Bronchial epithelial cell (primary cell): ENCODE measurements at places on chromosomes 2 and 18. TPM values are rescaled to one million over a fixed set of nuclear protein-coding genes. Genes with fewer than 3 reads are reported as not detected.

Gene TEKT4
- not detected in 2 replicates for total RNA-seq

Gene CHRNG
- not detected in 2 replicates for total RNA-seq

Gene CABYR
- total RNA-seq: 0.79 and 0.90 TPM in 2 replicates

Gene PAIP2B
- total RNA-seq: 1.3 and 5.2 TPM in 2 replicates

Gene SLC5A7
- total RNA-seq: not detected in 2 replicates

Gene ARHGAP15
- 0.13 TPM in 1 of 2 replicates, not detected in the other for total RNA-seq

Gene FOXI3
- under 0.01 TPM in 1 of 2 replicates, not detected in the other for total RNA-seq

Gene ASB3
- total RNA-seq: 10.6 and 13.4 TPM in 2 replicates

Gene MRPL44
- 25.7 and 32.9 TPM in 2 replicates for total RNA-seq

Gene POTEJ
- total RNA-seq: not detected in 2 replicates

Gene GATA6
- 2.9 and 3.1 TPM in 2 replicates for total RNA-seq

Gene DSG1
- total RNA-seq: under 0.01 and 0.64 TPM in 2 replicates

Gene MEP1B
- total RNA-seq: not detected in 2 replicates

Gene CREG2
- total RNA-seq: 0.26 and 0.38 TPM in 2 replicates

Gene LRRC30
- not detected in 2 replicates for total RNA-seq

Gene QPCT
- 6.1 and 7.6 TPM in 2 replicates for total RNA-seq

Gene C2orf66
- under 0.01 and 0.38 TPM in 2 replicates for total RNA-seq

Gene CNGA3
- total RNA-seq: under 0.01 TPM in 1 of 2 replicates, not detected in the other

Gene RNF125
- total RNA-seq: 0.90 and 1.3 TPM in 2 replicates

Gene E2F6
- 9.1 and 12.1 TPM in 2 replicates for total RNA-seq

Gene RBM45
- 13.7 and 22.1 TPM in 2 replicates for total RNA-seq

Gene MYO5B
- 31.3 and 66.8 TPM in 2 replicates for total RNA-seq

Gene GALR1
- total RNA-seq: not detected in 2 replicates

Gene SYT4
- not detected in 2 replicates for total RNA-seq

Gene INPP5D
- total RNA-seq: 24.1 and 26.6 TPM in 2 replicates

Gene SERPINB13
- total RNA-seq: 8.2 and 48.0 TPM in 2 replicates

Gene EPHA4
- 6.1 and 14.7 TPM in 2 replicates for total RNA-seq

Gene IL18R1
- 5.3 and 11.5 TPM in 2 replicates for total RNA-seq

Gene SCN9A
- total RNA-seq: 8.4 and 14.0 TPM in 2 replicates

Gene RTP5
- not detected in 2 replicates for total RNA-seq

Gene DNMT3A
- total RNA-seq: 12.9 and 21.3 TPM in 2 replicates

Gene SGPP2
- 9.7 and 40.1 TPM in 2 replicates for total RNA-seq

Gene IL1RN
- 71.9 and 113 TPM in 2 replicates for total RNA-seq

Gene PDE11A
- total RNA-seq: not detected in 2 replicates

Gene SLC14A1
- not detected in 2 replicates for total RNA-seq

Gene MC4R
- under 0.01 TPM in 1 of 2 replicates, not detected in the other for total RNA-seq

Gene CLK1
- total RNA-seq: 84.1 and 96.1 TPM in 2 replicates

Gene PLEK
- total RNA-seq: under 0.01 TPM in 1 of 2 replicates, not detected in the other

Gene PLA2R1
- 2.1 and 4.5 TPM in 2 replicates for total RNA-seq

Gene TNFRSF11A
- under 0.01 and 1.2 TPM in 2 replicates for total RNA-seq

Gene FAM110C
- 9.2 and 9.9 TPM in 2 replicates for total RNA-seq

Gene GKN2
- total RNA-seq: not detected in 2 replicates

Gene CCDC74B
- total RNA-seq: 0.38 and 0.79 TPM in 2 replicates

Gene MAL
- 1.1 and 11.0 TPM in 2 replicates for total RNA-seq

Gene DQX1
- 1.6 and 5.6 TPM in 2 replicates for total RNA-seq

Gene REG1A
- total RNA-seq: not detected in 2 replicates

Gene PROM2
- 10.8 and 41.6 TPM in 2 replicates for total RNA-seq

Gene KCNIP3
- total RNA-seq: under 0.01 and 0.51 TPM in 2 replicates

Gene PSMA8
- not detected in 2 replicates for total RNA-seq

Gene CYP27C1
- total RNA-seq: 0.26 and 0.38 TPM in 2 replicates

Gene KIAA2012
- total RNA-seq: not detected in 2 replicates

Gene ANKRD30B
- total RNA-seq: not detected in 2 replicates

Gene CCDC121
- total RNA-seq: 0.79 and 0.90 TPM in 2 replicates

Gene SERPINB10
- under 0.01 and 0.79 TPM in 2 replicates for total RNA-seq

Gene DHRS9
- total RNA-seq: 5.8 and 19.1 TPM in 2 replicates

Gene LCT
- total RNA-seq: under 0.01 TPM in 1 of 2 replicates, not detected in the other

Gene NLRC4
- total RNA-seq: 0.53 and 1.0 TPM in 2 replicates

Gene NDUFV2
- 69.0 and 70.2 TPM in 2 replicates for total RNA-seq
